ENCODE measurements at places on chromosomes 7 and 10.

DNA sequence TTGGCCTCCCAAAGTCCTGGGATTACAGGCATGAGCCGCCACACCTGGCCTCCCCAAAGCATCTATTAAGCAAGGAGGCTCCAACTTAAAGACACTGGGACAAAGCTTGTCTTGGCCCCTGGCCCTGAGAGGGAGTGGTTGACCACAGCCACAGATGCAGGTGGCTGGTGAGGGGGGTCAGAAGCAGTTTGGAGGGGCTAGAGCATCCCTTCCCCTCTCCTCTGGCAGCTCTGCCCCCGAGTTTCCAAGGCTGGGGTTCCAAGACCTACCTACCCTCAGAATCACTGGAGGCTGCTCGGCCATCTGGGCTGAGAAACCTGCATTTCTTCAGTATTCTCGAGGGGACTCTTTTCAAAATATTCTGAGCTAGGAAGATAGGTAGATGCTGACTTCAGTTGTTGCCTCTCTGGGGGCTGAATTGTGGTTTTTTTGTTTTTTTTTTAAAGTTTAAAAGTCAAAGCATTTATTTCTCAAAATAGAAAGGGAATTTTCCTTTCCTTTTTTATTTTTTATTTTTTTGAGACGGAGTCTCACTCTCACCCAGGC, 32.6 kb downstream of the DDIT4 start:
- no peak for DNase-seq

DNA sequence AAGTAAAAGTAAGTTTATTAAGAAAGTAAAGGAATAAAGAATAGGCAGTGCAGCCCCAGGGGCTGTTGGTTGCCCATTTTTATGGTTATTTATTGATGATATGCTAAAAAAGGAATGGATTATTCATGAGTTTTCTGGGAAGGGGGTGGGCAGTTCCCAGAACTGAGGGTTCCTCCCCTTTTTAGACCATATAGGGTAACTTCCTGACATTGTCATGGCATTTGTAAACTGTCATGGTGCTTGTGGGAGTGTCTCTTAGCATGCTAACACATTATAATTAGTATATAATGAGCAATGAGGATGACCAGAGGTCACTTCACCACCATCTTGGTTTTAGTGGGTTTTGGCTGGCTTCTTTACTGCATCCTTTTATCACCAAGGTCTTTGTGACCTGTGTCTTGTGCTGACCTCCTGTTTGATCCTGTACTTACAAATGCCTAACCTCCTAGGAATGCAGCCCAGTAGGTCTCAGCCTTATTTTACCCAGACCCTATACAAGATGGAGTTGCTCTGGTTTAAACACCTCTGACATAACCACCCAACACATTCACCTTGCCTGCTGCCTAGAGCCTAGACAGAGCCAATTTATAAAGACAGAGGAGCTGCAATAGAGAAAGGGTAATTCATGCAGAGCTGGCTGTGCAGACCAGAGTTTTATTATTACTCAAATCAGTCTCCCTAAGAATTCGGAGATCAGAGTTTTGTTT, 10.9 kb upstream of the ERCC6 start:
- DNase-seq: no peak

DNA sequence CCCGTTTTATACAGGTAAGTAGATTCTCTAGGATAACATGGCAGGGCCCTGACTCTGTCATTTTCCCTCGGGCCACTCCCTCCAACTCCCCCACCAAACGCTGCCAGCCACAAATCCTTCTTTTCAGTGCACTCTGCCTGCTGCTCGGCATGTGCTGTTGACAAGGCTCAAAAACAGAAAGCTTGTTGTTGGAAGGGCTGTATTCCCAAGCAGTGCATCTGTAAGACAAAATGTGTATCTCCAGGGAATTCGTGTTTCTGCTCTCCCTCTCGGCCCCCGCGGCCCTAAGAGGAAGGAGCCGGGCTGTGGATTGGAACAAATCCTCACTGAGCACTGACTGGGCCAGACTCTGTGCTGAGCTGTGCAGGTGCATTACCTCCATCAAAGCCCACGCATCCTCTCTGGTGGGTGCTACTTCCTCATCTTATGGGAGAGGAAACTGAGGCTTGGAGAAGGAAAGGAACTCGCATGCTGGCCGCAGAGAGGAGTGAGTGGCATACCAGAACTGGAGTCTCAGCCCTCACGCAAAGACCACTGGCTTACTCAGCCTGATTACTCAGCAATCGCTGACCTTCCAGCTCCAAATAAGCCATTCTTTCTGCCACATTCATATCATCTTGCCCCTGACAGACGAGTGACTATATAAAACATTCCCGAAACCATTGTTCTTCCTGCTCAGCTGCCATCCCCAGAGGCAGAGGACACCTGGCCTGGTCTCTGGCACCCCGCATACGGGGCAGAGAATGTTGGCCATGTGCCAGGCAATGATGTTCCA, 33.5 kb upstream of the ENO4 start:
- no peak for DNase-seq

GRCh38 chr7:87517136-87517815, 41.8 kb upstream of the ABCB4 start:
- no peak for DNase-seq

DNA sequence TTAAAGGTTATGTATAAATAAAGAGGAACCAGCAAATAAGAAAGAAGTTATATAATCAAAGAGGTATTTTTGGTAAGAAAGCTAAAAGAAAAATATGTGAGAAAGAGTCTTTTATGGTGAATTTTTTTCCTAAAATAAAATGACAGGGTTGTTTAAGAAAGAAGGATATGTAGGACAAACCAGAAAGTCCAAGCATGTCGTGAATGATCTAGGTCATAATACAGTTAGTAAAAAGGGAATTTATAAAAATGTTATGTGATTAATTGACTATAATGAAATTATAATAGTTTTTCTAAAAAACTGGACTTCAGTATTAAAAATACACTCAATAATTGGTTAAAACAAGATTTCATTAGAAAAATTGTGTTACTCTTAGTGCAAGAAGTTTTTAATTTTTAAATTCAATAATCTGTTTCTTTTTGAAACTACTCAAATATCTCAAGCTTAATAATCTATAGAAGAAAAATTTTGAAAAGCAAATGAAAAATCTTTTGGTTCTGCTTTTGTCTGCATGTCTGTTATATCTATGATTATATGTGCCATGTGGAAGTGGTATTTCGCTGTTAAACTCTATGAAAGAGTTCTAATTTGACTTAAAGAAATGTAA, 23.3 kb downstream of the AVL9 start:
- no peak for DNase-seq

DNA sequence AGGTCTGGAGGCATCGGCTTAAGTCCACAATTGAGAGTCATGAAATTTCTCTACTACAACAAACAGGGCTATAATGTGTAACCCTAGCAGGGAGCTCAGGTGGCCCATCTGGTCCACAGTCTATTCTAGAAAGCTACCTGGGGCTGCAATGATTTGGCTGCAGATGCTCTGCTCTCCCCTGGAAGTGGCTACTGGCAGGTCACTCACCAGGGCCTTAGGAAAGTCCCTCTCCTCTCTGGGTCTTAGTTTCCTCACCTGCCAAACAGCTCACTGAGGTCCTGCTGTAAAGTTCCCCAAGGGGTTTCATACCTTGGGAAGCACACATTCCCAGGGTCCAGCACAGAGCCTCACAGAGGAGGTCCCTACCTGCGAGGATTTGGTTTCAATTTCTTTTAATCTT, 2.5 kb downstream of the IGFBP3 start:
- DNase-seq: no peak

- DNase-seq: no peak
These were observed 362.8 kb downstream of the INHBA start for GRCh38 chr7:41339913-41340676.

Measured in activated CD4-positive, alpha-beta T cell treated with anti-CD3 and anti-CD28 coated beads, Interleukin-2, amount 50 U/mL, for 4 hours (primary cell).